ENCODE measurements at places on chromosomes 5 and 9.

- no peak for DNase-seq
Observed at GRCh38 chr5:118924006-118924389, 64.3 kb downstream of the DTWD2 start.

GRCh38 chr9:69673311-69673640 is 1.1 kb upstream of the APBA1 start:
- DNase-seq: no peak

DNA sequence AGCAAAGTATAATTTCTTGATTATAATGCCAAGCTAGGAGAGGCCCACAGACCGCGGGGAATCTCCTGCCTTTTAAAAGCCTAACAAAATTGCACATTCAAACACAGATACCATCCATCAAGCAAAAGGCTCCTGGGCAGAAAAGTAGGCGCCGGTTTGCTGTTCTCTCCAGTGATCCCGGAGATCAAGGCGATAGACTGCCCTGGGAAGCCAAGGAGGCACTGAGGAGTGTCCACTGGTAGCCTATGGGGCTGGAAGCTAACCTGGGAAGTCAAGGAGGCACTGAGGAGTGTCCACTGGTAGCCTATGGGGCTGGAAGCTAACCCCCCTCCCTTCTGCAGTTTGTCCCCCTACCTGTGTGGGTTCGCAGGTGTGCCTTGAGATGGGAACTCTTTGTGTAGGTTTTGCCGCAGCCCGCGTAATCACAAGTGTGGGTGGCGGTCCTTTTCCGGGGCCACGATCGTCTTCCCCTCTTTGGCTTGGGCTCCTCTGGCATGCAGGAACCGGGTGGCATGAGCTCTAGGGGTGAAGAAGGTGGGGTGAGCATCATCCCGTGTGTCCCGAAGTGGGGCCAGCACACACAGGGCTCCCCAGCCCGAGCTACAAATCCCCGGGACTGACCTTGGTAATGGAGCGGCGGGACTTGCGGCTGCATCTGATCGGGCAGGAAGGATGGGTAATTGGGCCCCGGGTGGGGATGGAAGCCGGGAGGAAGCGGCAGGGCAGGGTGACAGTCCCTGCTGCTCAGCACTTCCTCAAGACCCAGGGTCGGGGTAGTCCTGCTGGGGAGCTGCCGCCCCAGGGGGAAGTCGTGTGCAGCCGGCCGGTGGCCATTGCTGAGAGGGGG is 2.7 kb downstream of the KLF4 start:
- no peak for DNase-seq

DNA sequence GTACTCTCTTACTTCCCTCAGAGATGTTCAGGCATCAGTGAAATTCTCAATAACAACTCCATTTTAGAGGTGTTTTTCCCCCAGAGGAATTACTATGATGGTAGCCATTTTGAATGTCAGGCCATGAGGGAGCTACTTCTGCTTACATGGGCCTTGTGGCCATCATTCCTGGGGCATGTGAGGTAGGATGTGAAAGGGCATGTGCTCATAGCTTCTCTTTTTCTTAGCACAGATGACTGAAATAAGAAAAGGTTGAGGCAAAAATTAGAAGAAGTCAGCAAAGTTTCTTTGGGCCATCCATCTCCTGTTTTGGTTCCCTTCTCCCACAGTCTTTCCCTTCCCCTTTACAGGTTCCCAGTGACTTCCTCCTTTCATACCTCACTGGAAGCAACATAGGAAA is 68.8 kb downstream of the FEM1C start:
- no peak for DNase-seq

GRCh38 chr5:5539590-5539989 is 117.1 kb downstream of the ICE1 start:
- no peak for DNase-seq

DNA sequence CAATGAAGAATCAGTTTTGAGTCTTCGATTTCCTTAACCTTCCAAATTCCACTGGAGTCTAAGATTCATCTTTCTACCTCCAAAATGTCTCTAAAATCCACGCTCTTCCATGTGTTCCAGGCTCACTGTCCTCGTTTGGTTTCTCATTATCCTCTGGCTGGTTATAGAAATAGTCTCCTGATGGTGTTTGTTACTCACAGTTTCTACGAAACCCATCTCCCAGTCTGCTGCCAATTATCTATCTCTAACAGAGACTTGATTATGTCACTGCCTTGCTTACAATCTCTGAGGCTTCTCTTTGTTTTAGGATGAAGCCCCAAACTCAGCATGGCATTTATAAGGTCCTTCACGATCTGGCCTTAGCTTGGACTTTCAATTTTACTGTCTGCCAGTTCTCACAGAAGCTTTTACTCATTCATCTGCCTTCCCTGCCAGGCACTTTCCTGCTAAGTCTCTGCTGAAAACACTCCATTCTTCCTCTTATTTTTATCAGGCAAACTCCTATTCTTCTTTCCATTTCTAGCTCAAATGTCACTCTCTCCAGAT is 339.6 kb upstream of the SGCD start:
- no peak for DNase-seq

DNA sequence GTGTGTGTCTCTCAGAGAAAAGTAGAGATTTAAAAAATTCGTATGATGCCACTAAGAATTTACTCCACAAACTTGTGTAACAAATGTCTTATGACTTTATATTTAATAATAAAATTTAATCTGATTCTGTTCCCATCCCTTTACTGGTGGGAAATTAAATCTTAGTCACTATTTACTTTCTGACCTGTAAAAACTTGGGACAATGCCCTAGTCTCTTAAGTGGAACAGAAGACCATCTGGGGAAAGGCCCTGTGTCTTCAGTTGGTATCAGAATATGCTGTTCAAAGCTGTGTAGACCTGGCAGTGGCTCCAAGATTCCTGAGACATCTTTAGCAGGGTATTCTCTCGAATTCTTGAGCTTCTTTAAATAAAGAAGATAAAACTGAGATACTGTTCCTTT is 2.6 kb upstream of the BDP1 start:
- DNase-seq: no peak

DNA sequence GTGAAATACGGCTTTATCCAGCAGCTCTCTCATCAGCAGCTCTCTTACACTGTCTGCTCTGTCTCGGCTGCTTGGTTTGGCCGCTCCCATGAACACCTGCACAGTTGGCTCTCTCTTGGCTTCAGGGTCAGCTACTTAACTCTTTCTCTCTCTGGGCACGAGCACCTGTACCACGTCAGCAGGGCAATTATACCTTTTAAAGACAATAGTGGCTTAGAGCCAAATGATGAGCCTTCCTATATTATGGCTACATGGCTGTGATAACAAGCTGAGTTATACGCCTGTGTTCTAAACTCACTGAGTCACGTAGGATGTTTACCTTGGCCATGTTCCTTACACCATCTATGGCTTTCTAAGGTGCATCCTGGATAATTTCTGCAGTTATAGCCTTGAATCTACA is 69.2 kb upstream of the CTNND2 start:
- no peak for DNase-seq

DNA sequence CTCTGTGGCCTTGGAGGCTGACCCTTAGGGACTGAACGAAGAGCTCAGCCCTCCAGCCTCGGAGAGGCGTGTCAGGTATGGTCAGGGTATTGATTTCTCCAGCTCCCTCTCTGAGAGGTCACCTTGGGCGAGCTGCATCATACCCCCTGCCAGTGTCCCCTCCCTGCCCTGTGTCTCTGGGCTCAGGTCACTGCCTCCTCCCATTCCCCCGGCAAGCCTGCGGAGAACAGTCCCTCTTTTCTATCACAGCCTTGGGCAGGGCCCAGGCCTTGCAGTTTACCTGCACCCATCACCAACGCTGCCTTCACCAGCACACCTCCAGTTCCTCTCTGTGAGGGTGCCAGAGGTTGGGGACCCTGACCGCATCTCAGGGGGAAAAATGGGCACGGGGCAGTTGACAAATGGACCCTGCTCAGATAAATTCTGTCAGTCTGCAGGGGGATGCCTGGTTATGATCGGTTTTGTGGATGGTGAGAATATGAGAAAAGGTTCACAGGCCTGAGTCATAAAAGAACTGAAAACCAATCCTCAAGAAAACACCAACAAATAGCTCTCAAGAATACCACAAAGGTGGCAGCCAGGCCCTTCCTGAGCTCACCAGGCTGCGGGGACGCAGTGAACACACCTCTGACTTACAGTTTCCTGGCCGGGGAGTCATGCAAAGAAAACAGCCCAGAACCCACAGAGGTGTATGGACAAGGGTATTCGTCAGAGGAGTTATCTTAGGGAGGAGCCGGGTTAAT is 24.7 kb upstream of the RXRA start:
- peak; percentile 13 for DNase-seq

GRCh38 chr9:115088860-115089259 is 29.1 kb downstream of the TNC start:
- DNase-seq: no peak

- no peak for DNase-seq
Observed at GRCh38 chr9:13063880-13064459, 215.5 kb downstream of the MPDZ start.

DNA sequence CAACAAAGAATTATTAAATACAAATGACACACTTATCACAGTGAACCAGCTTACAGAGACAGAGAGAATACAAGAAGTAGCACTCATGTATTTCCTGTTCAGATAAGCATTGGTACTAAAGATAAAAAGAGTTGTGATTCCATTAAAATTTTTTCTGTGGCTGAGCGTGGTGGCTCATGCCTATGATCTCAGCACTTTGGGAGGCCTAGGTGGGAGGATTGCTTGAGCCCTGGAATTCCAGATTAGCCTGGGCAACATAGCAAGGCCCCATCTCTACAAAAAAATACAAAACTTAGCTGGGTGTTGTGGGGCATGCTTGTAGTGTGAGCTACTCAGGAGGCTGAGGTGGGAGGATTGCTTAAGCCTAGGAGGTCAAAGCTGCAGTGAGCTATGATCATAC is 32.9 kb downstream of the FCHO2 start:
- no peak for DNase-seq

GRCh38 chr5:21071986-21072385 is 1084.0 kb upstream of the CDH18 start:
- no peak for DNase-seq

- no peak for DNase-seq
Observed at GRCh38 chr9:72509053-72509452, 12.4 kb upstream of the TMC1 start.

DNA sequence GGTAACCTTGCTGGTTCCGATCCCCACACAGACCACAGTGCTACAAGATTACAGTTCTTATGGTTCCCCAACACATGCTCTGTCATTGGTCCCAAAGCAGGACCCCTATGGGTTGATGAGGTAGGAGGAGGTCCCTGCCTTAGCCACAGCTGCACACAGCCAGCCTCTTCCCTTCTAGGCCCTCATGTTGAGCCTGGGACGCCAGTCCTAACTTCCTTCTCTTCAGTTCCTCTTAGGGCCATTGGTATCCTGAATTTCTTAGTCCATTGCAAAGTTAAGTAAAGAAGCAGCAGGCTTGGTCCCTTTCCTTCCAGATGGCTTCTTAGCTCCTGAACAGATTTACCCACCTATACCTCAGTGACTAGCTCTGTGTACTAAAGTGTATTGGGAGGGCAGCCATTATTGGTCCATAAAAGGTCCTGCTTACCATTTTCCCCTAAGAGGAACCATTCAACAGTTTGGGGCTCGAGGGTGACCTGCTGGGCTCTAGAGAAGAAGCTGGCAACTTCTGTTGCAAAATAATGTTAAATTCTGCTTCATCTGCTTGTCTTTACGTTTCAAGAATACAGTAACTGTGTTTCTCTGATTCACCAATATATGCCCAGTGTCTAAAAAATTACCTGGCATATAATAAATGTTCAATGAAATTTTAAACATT is 50.2 kb downstream of the PDCD1LG2 start:
- no peak for DNase-seq

GRCh38 chr5:80502800-80503199 is 14.9 kb downstream of the FAM151B start:
- DNase-seq: no peak

- DNase-seq: no peak
Observed at GRCh38 chr9:14310311-14310710, 3.6 kb downstream of the NFIB start.

DNA sequence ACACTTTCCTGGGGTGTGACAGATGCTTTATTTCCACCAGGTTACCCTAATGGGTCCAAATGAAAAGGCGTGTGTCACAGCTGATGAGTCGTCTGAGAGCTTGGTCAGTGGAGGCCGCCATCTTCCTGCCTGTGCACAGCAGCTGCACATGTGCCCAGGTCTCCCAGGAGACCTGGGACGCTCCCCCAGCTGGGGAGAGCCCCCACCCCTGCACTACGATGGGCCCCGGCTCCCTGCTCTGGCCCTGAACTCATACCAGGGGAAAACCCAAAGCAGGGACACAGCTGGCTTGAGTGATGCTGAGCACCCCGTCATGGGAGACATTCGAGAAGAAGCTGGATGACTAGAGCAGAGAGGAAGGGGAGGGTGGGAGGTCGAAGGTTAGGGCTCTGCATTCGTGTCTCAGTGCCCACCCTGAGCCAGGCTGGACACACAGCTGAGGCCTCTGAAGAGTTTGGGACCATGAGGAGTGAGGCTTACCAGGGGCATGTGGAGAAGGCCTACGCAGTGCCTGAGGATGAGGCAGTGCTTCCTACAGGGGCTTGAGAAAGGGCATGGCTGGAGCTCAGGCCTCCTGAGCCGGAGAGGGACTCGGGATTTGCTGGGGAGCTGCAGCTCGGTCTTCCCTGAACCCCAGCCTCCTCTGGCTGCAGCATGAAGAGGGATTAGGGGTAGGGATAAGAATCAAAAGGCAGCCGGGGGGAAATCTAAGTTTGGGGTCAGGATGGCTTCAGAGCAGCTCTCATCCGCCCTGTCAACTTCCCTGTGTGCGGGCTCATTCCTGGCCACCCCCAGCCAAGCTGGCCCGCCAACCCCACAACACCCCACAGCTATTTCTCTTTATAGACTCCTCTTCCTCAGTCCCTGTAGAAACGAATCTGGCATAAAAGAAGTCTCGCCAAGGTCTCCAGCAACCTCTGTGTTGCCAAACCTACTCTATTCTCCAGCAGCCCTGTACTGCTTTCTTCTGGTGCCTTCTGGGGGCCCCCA is 42.2 kb upstream of the RNU6ATAC start:
- DNase-seq: no peak

DNA sequence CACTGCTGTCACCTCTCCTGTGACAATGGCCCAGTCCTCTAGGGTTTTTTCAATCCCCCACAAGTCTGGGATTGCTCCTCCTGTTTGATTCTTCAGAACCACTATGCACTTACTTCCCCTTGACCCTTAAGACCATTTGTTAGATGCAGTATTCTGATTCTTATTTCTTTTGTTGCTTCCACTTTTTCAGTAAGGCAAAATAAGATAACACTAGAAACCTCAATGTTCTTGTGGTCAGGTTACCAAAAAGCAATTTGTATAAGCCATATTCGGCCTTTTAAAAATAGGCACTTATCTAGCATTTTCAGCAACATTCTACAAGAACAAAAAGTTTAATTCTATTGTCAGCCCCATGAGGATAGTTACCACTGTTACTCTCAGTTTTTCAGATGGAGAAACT is 220.0 kb downstream of the KDM4C start:
- no peak for DNase-seq

DNA sequence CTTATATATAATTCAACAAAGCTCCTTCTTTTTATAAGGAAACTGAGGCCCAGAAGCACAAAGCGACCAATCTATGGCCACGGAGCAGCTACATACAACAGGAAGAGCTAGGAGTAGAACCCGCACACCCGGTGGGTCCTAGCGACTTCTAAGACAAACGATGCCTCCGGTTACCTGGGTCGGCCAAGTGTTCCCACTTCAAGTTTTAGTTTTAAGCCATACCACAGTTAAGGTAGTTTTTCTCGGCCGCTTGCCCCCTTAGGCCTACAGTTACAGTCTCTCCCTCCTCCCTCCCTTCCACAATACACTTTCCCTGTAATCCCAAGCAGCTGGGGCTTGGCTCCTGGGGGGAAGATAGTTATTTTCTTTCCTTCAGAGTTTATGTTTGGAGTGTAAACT is 533 bp downstream of the SREK1IP1 start:
- no peak for DNase-seq

Measured in stimulated activated CD4-positive, alpha-beta T cell treated with anti-CD3 and anti-CD28 coated beads, Interleukin-1b, Interleukin-23, amount 100 ng/mL, for 1 hour (primary cell).